Upper lobe of right lung (tissue), 1 donor: ENCODE measurements at places on chromosomes 1 and 21. TPM values are rescaled to one million over a fixed set of nuclear protein-coding genes. Genes with fewer than 3 reads are reported as not detected.

DNA sequence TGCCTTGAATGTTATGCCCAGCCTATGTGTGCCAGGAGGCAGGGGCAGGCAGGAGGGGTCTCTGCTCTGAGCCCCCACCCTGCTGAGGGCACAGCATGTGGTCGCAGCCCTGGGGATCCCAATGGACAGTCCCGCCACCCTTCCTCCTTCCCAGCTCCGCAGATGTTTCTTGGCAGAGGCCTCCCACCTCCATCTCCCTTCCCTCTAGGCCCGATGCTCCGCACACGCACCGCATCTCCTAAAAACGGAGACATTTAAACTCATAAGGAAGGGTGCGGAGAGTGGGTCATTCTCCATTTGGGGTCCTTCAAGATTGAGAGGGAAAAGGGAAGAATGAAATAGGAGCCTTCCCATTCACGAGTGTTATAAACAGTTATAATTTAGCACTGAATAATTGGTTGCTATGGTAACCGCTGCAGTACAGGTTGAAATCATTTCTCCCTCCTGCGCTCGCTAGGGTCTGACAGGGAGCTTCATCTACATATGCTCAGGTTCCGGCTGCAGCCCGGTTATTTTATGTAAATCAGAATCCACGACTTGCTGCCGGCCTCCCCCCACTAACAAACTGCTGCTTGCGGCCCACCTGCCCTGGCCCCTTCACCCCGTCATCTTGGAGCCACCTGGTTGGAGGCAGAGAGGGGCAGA lies 16.0 kb downstream of the CHD5 start:
- DNase-seq = no peak

DNA sequence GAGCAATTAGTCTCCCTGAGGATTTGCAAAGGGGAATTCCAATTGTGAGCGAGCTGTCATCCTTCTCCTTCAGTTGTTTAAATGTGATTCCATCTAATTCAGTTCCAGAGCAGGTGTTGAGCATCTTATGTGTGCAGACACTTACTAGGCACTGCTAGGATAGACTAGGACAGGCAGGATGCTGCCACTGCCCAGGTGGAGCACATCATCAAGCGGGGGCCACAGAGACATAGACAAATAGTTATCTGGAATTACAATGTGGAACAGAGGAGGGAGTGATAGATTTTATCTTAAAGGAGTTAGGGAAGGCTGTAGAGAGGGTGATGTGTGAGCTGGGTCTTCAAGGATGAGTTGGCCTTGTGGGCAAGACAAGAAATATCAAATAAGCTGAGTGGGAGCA lies 55.9 kb downstream of the CDC7 start:
- DNase-seq = no peak

SYCP1 gene
- not detected for total RNA-seq

DNA sequence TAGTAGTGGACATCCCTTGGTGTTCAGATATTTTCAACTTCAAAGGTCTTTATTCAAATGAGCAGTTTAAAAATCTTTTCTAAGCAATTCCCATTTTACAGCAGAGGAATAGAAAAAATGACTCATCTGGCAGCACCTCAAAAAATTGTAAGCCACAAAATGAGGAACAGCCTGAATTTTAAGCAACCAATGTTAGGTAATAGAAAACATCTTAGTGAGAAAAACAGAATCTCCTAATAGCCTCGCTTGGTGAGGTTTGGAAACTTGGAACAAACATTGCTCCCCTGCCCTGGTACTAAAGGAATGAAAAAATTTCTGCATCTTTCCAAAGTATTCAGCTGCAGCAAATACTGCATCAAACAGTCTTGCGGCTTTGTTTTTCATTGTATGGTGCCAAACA lies 264.4 kb downstream of the NTNG1 start:
- DNase-seq = no peak

DNA sequence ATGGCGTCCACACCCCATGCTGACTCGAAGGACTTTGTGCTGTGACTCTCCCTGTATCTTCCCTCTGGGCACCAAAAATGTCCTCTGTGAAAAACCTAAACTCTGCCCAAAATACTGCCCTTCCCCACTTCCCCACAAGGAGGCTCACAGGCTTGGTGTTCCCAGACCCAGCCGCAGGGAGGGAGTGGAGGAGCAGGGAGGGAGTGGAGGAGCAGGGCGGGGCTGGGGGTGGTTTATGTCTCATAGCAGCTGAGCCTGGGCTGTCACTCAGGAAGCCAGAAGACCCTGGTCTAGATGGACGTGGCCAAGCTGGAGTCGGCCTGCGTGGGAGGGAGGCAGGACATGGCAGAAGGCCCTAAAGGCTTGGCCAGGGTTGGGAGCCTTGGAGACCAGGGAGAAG lies 461.7 kb downstream of the PTPRU start:
- DNase-seq = peak; percentile 60
